ENCODE measurements at places on chromosomes 2 and 18.

DNA sequence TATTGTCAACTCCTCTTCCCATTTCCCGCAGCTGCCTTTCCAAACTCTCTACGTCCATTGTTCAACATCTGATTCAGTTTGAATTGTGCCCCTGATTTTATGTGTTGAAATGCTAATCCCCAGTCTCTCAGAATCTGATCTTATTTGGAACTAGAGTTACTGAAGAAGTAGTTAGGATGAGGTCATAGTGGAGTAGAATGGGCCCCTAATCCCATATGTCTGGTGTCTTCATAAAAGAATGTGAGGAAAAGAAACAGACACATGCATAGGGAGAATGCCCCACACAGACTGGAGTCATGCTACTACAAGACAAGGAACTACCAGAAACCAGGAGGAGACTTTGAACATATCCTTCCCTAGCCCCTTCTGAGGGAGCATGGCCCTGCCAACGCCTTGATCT is 99.2 kb downstream of the LRP1B start:
- DNase-seq, result no peak

- no peak for DNase-seq
Measured at GRCh38 chr18:28409811-28410210, 232.9 kb upstream of the CDH2 start.

DNA sequence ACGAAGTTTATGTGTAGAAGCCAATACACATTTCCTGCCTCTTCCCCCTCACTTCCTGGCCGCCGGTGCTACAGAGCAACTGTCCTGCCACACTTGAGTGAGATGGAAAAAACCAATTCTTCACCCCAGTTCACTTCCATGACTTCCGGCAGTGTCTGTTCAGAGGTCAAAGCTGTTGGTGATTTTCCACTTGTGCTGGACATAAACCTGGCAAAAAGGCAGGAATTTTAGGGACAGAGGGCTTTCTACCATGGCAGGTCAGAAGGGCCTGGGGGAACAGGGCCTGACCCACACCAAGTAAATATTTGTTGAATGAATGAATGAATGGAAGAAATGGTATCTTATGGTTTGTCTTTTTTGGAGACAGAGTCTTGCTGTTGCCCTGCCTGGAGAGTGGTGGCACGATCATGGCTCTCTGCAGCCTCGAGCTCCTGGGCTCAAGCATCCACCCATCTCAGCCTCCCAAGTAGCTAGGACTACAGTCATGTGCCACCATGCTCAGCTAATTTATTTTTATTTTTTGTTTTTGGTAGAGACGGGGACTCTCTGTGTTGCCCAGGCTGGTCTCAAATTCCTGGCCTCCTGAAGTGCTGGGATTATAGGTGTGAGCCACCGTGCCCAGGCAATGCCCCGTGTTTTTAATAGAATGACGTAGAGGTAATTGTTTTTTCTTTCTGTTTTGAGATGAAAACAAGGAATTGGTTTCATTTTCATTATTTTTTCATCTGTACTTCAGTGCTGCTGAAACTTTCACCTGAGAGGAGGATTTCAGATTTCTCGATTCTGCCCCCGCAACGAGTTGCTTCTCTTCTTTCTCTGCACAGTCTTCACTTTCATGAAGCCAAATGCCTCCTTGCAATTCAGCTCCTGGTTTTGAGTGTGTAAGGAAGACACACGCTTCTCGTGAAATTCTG is 48.0 kb upstream of the LPIN2 start:
- no peak for DNase-seq

DNA sequence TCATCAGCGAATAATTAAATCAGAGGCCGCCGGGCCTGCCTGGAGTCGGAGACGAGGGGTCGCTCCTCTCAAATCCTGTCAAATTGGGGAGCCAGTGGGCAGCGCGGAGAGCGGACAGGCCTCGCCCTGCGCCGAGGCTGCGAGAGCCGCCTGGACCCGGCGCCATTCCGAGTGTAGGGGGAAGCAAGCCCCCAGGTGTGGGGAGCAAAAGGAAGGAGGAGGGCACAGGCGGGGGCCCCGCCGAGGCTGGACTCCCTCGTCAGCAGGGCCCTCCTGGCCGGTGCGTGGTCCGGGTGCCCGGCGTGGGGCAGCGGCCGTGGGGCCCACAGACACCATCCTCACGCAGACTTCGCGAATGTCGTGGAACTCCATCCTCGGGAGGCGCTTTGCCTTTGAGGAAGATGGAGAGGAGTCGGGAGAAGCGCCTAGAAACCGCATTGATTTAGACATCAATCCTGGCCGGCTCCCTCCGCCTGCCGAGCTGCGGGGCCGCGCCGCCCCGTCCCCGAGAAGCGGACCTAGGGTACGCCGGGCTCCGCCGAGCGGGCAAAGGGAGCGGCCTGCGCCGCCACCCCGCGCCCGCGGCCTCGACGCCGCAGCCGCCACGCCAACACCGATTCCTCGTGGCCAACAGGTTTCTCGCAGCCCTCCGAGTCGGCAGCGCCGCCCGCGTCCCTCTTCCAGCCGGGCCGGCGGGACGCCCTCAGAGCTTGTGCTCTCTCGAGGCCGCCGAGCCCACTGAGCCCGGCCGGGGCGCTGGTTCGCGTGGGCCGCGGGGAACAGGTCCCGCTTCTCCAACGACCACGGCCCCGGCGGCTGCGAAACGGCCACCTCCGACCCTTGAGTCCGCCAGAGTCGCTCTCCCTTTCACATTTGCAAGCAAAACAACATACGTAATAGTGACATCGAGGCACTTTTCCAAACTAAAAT is 6.7 kb upstream of the ONECUT2 start:
- DNase-seq, result no peak

GRCh38 chr18:58544616-58545337 is 84.1 kb downstream of the ALPK2 start:
- DNase-seq, result no peak

GRCh38 chr2:127423478-127423843 is 5.2 kb downstream of the PROC start:
- DNase-seq, result no peak

Measured in A549 (cell line).